Fibroblast of mammary gland (primary cell): ENCODE measurements at places on chromosomes 11 and 22.

DNA sequence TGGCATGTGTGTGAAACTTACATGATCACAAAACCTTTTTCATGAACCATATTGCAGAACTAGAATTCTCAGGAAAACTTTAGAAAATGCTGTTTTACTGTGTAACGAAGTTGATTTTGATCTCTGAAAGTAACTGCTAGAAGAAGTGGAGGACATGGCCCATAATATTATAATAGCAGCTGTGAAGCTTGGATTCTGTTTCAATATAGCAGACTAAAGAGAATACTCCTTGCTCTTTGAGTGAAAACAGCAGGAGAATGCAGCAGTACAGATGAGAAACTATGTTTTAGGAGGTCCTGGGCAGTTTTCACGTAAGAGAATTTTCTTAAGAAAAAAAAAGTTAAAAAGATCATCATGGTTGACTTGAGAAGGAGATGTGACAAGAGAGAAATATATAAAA lies 76.7 kb upstream of the POU2AF2 start:
- no peak for DNase-seq

DNA sequence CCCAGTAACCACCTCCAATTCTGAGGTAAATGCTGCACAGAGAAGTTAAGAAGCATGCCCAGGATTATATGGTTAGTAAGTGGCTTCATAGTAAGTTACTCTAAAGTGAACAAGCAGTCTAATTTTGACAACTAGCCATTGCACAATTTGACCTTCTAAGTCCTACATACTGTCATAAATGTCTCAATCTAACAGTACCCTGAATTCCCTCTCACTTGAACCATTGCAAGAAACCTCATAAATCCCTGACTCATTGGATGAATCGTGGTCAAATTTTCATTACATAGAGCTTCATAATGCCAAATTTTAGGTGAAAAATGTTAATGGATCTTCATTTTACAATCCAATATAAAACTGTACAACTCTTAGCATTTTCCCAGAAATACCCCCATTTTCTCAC lies 217.3 kb upstream of the GRIA4 start:
- peak; percentile 36 for DNase-seq

DNA sequence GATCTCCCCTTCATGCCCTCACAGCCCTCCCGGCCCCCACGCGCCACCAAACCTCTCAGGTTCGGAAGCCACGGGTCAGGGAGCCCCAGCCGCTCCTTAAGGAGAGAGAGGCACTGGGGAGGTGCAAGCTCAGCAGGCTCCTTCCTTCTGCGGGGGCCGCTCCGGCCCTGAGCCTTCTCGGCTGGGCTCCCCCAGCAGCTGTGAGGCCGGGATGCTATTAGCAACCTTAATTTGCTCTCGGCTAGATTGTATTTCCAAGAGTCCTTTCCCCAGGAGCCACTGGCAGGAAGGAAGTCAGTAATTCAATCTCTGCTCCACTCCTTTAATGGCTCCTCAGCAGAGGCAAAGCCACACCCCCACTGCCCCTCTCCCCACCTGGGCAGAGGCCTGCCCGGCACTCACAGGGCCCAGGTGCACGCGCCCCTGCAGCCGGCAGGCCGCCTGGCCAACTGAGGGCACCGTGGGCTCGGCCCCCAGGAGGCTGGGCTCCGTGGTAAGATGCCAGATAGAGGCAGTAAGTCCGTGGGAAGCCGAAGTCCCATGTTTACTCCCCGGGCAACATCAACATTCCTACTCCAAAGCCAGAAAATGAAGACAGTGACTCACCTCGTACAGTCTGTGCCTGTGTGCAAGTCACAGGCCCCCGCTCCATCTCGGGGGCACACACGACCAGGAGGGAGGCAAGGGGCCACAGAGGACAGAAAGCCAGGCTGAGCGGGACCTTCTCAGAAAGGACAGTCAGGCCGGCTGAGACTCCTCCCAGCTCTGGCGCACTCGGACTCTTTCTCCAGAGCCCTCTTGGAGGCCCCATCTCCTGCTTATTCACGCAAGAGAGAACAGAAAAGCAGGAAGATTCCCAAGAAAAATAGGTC lies 5.2 kb downstream of the IGSF9B start:
- no peak for DNase-seq

- no peak for DNase-seq
Measured at GRCh38 chr22:22348127-22348814, 103.7 kb downstream of the VPREB1 start.

- no peak for DNase-seq
Measured at GRCh38 chr11:2166091-2166851, 5.3 kb upstream of the INS start.

- no peak for DNase-seq
Measured at GRCh38 chr11:44466531-44467205, 98.8 kb upstream of the CD82 start.

- no peak for DNase-seq
Measured at GRCh38 chr11:63563201-63564055, at the start of gene PLAAT2. Gene PLAAT2, minus strand, starts transcription at chr11:63563379. Its CDS starts 55 bp downstream, at chr11:63563324.

DNA sequence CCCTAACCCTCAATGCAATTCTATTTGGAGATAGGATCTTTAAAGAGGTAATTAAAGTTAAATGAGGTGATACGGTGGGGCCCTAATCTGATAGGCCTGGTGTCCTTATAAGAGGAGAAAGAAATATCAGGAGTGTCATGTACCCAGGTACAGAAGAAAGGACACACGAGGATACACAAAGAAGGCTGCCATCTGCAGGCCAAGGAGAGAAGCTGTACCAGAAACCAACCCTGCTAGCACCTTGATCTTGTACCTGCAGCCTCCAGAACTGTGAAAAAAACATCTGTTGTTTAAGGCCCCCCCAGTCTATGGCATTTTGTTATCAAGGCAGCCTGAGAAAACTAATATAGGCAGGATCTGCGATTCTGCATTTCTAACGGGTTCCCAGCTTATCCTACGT lies 44.2 kb downstream of the FBXO7 start:
- no peak for DNase-seq

GRCh38 chr11:64918017-64918416 lies 1.0 kb upstream of the ATG2A start:
- DNase-seq, result peak; percentile 56

DNA sequence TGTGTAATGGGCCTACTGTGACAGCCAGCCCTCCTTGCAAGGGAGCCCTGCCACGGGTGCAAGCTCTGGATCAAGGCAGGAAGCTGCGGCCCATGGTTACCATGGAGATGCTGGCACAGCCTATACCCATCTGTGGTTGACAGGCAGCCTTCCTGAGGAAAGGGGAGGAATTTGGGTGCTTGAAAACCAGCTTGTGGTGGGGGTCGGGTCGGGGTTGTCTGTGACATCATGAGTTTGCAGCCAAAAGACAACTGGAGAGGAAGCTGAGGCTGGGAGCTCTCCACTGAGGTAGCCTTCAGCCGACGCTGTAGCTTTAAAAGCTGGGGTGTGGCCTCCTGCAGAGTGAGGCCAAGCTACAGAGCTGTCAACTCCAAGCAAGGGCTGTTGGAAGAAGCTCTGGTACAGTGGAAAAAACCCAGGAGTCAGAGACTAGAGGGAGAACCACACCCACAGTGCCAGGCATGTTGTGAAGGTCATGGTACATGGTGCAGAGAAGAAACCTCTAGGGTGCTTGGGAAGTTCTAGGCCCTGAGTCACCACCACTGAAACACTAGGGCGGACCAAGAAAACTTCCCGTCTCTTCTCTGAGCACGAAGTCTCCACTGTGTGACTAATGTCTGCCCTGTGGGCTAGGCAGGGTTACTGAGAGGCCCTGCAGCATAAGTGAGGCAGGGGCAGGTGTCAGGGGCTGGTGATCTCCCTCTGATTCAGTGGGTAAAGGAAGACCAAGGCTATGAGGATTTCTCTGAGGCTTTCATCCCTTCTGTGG lies 10.8 kb upstream of the LDHA start:
- DNase-seq, result peak; percentile 98

DNA sequence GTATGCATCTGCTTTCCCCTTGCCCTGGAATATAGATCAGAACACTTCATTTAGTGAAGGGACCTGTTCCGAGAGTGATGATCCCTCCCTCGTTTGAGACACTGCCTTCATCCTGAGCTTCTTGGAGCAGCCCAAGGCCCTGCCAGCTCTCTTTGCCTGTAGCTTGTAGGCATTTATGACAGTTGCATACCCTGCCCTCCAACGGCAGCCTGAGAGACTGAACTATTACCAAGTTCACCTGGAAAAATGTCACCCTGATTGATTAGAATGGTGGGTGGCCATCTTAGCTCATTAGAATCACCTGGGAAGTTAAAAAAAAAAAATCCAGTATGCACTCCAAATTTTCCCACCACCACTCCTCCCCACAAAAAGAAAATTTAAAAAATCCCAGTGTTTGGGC lies 1.5 kb downstream of the MICAL3 start:
- DNase-seq, result no peak

GRCh38 chr11:120827198-120827597 lies 196.7 kb upstream of the TBCEL start:
- DNase-seq, result no peak

- peak; percentile 15 for DNase-seq
Measured at GRCh38 chr22:50243685-50244419, 971 bp downstream of the TUBGCP6 start.

GRCh38 chr22:48235744-48236143 lies 1473.3 kb downstream of the TBC1D22A start:
- no peak for DNase-seq

GRCh38 chr11:69079661-69080256 lies 31.0 kb downstream of the TPCN2 start:
- no peak for DNase-seq

GRCh38 chr11:126318574-126319373 lies 14.9 kb downstream of the DCPS start:
- DNase-seq, result peak; percentile 98

DNA sequence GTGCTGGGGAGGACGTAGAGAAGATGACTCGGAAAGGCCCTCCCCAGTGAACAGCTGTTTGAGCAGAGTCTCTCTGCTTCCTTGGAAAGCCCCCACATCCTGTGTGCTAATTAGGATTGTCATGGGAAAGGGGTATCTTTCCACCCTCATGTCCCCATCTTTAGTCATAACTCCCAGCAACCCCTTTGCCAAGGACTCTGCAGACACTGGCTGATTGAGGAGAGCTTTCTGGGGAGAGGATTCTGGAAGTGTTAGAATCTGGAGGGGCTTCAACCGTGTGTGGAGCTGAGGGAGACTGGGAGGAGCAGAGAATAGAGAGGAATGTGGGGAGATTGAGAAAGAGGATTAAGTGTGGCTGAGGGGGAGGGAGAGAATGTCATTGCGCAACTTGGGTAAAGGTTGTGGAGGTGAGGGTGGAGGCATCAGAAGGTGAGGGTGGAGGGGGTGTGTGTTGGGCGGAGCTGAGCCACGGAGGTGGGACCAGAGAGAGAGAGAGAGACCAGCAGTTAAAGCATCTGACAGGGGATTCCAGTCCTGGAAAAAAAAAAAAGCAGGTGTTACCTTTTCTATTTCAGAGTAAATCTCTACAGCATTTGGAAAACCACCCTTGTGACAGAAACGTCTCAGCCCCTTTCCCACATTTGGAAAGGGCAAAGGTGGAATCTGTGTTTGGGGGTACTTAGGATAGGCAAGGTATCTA lies 2.2 kb downstream of the DTX4 start:
- DNase-seq, result no peak

DNA sequence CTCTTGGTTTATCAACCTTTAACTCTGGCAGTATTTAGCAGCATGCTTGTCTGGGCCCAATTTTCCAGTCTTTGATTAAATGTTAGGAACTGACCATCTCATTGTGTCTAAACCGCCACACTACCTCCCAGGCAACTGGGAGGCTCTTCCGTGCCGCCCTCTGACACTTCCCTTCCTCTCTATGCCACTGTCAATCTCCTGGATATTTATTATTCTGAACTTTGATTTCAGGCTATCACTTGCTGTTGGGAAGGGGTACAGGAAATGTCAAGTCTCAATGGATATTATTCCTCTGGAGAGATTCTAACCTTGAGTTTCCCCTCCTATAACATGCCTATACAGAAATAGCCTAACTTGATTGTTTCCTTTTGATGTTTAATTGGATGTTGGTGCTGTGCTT lies 222.9 kb upstream of the NARS2 start:
- DNase-seq, result no peak

GRCh38 chr11:128610721-128611617 lies 23.6 kb upstream of the ETS1 start:
- DNase-seq, result no peak

DNA sequence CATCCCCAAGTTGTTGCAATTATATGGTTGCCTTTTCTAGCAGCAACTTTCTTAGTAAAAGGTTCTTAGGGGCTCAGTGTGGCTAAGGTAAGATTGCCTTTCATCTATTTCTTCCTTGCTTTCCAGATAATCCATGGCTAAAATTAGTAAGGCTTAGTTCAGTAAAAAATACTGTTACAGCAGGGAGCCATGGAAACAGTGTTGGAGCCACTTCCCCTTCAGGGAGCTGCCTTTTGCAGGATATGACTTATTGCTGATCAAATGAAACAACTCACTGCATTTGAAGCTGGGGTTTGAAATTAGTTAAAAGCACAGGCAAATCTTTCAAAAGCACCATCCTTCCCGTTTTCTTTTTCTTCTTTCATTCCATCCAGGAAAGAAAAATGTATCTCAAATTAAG lies 184.3 kb downstream of the C11orf87 start:
- DNase-seq, result no peak

DNA sequence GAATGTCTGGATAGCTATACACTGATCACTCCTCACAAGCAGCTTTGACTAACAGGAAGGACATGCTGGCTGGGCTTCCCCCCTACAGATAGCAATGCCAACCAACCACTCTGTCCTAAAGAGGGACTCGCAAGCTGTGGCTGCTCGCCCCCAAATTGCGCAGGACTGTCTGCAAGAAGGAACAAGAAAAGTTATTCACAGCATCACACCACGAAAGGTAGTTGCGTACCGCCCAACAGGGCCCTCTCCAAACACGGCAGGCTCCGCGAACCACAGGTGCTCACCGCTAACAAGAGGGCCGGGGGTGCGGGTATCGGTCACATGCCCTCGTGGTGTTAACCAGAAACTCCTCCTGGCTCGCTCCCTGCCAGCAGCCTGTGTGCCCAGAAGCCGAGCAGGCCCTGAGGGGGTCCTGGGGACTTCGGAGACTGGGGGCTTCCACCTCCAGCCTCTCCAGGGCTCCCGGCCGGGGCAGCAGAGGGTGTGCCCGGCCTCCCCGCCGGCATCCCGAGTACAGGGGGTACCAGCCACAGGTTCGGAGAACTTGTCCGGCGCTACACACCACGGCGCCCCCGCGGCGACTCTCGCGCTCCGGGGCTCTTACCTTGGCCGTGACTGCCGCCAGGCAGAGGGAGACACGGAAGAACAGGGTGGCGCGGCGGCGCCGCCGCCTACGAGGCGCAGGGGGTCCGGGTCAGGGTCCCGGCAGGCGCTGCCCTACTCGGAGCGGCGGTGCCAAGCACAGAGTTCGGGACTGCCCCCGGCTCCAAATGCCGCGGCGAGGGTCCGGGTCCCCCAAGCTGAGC lies 682 bp downstream of the LARGE1 start:
- DNase-seq, result peak; percentile 39

DNA sequence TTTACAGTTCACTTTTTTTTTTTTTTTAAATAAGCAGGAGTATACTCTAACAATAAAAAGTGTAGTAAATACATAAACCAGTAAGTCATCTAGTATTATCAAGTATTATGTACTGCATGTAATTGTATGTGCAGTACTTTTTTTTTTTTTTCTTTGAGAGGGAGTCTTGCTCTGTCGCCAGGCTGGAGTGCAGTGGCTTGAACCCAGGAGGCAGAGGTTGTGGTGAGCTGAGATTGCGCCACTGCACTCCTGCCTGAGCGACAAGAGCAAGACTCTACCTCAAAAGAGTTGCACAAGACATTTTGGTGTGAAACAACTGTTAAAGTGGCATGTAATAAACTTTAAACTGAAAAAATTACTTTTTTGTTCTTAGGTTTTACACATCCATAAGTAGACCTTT lies 16.7 kb downstream of the BCL2L13 start:
- peak; percentile 14 for DNase-seq

GRCh38 chr11:17408641-17409040 lies 20.2 kb upstream of the KCNJ11 start:
- no peak for DNase-seq
